ENCODE measurements at places on chromosomes 7 and 10.
A peak's percentile ranks its signal among the peaks of the same experiment; 100 is the strongest.

DNA sequence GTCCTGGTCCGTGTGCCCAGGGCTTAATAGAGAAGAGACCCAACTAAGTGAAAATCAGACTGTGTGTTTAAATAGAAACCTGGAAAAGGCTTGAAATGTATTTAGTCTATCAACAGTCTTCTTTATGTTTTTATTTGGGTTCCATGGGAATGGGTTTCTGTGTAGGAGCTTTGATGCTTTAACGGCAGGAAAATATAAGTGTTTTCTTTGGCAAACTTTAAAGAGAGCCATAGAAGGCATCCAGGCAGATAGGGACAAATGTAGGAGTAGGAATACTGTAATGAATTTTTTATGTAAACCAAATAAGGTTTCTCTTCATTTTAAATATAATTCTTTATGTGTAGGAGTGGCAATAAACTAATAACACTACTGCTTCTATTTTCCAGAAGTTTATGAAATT is 989.0 kb downstream of the GATA3 start:
- no peak for DNase-seq

DNA sequence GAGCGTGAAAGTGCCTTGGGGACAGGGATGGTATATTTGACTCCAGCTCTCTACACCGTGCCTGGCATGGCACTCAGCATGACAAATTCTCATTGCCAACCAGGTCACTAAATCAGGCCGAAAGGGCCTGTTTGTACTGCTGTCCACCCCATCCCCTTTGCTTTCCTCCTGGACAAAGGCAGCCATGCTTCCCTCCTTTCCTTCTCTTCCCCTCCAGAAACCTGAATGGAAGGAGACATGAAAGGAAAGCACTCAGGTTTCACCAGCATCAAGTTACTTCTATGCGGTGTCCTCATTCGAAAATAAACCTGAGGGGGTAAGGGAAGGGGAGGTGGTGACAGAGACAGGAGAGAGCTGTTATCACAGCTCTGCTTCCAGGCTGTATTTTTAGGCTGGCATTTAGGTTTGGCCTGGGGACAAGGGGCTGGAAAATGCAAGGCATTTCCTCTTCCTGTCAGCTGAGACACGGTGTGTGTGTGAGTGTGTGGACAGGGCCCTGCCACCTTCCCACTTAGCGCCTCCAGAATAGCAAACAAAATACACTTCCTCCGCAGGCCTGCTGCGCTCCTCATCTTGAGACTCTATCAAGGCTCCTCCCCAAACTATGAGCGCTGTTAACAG is 79.9 kb upstream of the COL13A1 start:
- DNase-seq, result peak; percentile 34

DNA sequence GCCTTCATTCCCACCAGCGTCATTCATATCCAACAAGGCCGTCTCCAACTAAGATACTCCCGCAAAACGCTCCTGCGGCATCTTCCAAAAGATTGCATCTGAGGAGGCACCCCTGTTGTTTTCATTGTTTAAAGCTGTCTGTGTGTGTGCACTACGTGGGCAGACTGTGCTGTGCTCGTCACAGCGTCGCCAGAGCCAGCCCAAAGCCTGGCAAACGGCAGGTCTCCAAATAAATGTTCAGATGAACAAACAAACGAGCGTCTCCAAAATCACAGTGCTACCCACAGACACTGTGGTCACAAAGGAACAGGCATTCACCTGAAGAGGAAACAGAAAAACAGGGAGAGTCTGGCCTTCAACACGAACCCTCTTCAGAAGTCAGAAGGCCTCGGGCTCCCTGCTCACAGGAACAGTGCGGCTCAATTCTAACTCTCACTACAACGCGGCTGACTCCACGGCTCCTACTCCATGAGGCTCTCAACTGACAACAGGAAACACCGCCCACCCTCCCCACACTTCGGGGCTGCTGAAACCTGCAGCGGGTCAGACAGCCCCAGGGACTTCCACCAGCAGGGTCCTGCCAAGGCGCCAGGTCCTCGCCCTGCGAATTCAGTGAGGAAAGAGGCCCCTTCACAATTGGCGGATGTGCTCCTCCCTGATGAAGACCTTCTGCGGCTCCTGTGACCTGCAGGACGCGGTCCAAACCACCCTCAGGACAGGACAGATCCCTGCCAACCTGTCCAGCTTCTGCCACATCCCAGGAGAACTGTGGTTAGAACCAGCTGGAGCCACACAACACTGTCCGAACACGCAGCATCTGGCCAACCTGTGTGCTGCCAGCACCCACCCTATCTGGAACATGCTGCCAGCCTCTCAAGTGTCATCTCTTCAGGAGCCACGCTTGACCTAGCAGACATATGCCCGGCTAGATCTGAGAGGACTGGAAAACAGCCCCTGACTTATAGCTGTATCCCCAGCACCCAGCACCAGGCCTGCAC is 36.1 kb downstream of the MAD1L1 start:
- DNase-seq, result no peak

GRCh38 chr7:82700741-82701140 is 257.2 kb upstream of the CACNA2D1 start:
- no peak for DNase-seq

DNA sequence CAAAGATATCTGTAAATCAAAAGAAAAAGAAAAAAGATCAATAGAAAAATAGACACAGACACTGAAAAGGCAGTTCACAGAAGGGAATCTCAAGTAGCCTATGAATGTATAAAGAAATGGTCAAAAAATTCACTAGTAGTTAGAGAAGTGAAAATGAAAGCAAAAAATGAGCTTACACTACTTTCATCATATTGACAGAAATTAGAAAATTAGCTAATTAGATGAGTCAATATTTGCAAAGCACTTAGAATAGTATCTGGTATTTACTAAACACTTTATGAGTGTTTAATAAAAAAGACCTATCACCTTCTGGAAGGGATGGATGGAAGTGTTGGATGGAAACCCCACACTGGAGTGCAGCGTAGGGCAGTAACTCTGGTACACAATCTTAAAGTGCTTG is 1.7 kb upstream of the CFAP58 start:
- no peak for DNase-seq

DNA sequence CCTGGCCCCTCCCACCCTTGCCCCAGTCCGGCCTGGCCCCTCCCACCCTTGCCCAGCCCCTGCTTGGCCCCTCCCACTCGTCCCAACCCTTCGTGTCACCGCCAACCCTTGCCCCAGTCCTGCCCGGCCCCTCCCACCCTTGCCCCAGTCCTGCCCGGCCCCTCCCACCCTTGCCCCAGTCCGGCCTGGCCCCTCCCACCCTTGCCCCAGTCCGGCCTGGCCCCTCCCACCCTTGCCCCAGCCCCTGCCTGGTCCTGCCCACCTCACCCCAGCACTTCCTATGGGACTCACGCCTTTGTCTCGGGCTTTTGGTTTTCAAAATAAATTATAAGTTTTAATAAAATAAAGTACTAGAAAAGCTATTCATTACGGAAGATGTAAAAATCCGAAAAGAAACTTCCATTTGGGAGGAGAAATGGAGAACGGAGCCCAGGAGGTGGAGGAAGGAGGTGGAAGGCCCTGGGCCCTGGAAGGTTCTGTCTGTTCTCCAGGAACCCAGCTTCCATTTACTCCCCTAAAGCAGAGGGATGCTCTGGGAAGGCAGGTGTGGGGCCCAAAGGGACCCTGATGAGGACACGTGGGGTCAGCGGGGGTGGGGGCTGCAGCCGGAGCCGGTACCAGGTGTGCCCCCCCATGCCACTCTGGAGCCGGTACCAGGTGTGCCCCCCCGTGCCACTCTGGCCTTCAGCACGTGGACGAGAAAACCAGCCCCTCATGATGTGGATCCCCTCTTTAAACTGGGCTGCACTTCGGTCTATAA is 52.2 kb downstream of the PWWP2B start:
- no peak for DNase-seq

DNA sequence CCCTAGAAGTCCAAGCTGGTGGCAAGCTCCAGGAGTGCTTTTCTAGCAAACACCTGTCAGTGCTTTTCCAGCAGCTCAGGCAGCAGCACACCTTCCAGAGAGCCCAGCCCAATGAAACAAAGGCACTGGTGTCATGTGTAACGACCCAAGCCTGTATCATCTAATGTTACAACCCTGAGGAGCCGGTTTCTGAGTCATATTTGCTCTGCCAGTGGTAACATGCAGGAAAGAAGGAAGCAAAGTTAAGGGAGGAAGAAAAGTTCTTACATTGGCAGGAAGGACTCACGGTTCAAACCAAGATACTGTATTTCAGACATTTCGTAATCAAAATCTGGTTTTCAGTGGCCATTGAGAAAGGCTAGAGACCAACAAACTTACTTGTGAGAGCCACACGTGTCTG is at the start of gene ANKRD22:
Gene ANKRD22, minus strand, starts transcription at position 139 of the 400 bp plus-strand sequence. CDS start 237 bp downstream, outside the sequence.
- DNase-seq, result peak; percentile 86

- no peak for DNase-seq
Measured at GRCh38 chr10:35041502-35041879, 48.6 kb downstream of the CUL2 start.

DNA sequence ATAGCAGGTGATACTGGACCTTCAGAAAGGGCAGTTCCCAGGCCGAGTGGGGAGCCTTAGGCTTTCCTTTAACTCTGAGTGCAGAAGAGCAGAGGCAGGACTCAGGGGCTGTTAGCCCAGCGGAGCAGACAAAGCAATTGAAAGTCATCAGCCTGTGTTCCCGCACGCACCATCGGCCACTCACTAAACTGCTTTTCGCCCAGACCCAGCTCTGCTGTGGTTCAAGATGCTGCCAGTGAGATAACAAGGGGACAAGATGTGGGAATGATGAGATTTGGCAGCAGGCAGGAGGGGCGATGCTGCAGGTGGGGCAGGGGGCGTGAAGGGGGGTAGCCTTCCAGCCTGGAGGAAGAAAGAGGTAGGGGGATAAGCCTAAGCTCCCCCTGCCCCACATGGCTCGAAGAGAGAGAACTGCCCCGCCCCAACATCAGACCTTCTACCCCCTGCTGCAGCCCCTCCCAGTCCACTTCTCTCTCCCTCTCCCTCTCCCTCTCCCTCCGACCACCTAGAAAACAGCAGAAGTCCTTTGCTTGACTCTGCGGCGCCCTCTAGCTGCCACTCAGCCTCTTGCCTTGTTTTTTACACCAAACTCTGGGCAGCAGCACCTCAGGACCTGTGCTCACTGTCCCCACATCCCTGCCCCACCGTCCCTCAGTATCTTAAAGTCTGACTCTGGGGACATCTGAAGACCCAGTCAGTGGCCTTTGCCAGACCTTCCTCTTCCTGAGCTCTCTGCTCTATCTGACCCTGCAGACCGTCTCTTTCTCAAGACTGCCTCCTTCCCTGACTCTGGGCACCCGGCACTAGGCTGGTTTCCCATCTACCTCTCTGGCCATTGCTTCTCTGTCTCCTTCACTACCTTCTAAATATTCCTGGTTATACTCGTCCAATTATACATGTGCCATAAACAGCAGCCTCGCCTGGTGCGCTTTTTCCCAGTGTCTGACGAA is 110.5 kb downstream of the C10orf105 start:
- peak; percentile 40 for DNase-seq

- DNase-seq, result no peak
Measured at GRCh38 chr10:97838091-97838490, 11.6 kb upstream of the GOLGA7B start.

DNA sequence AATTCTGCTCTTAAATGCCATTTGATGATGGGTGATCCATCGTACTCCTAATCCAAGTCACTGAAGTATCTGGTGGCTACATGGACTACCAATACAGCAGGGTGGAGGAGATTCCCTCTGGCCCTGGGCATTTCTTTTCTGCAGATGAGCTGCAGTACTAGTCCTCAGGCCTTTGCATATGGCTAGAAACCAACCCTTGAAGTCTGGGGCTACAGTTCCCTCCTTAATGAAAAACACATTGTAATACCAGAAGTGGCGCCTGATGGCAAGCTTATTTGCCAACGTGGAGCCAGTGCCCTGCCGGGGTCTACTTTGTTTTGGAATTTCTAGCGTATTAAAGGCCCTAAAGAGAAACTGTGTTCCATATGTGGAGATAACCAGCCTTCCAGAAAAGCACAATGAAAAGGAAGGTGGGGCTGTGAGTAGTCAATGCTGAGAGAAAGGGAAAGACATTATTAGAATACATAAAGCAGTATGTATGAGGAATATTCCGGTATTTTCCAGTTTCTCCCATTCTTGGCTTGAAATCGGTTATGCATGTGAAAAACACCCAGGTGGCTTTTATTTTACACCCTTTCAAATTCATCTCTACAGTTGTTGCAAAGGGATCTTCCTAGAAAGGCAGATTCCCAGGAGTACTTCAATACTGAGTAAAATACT is 368.8 kb downstream of the PRPF18 start:
- DNase-seq, result no peak

- no peak for DNase-seq
Measured at GRCh38 chr10:97549587-97550322, 22.8 kb upstream of the ANKRD2 start.

- DNase-seq, result no peak
Measured at GRCh38 chr10:62081341-62082270, 180.1 kb downstream of the ARID5B start.

- no peak for DNase-seq
Measured at GRCh38 chr10:125174360-125174759, 14.0 kb upstream of the CTBP2 start.

DNA sequence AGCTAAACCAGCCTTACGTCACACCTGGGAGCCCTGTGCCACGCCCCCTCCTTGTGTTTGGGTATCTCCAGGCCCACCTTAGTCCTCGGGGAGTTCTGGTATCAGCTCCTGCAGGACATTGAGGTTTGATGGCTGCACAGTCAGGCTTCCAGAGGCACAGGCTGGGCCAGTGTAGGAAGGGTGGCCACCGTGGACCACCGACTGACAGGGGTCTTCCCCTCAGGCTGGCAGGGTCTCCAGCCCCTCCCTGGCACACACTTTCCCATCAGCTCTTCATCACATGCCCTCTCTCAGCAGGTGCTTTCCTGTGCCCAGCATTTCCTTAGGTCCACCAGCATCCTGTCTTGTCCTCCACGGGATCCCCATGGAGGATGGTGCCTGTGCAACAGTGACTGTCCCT is 413.1 kb downstream of the TCERG1L start:
- no peak for DNase-seq

DNA sequence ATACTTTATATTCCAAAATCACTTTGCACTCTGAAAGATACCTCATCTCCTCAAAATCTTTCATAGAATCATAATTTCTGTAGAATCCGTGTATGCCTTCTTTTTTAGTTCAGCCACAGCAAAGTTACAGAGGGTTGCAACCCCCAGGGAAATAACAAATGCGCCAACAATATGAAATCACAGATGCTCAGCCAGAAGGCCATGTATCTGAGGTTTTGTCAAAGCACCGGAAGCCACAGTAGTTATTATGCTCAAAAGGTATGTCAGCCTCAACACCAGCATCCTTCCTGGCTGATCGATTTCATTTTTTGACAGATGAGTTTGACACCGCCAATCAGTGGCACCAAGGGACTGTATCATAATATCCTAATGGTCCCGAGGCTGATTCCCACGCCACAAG is 204.1 kb downstream of the KCNMA1 start:
- DNase-seq, result no peak

- no peak for DNase-seq
Measured at GRCh38 chr10:132867801-132868644, 74.3 kb downstream of the CFAP46 start.

GRCh38 chr7:87213811-87214210 is 5.7 kb downstream of the TMEM243 start:
- no peak for DNase-seq

- DNase-seq, result no peak
Measured at GRCh38 chr7:100220586-100221230, 959 bp downstream of the PVRIG start.

- DNase-seq, result no peak
Measured at GRCh38 chr10:128448796-128449195, 322.6 kb upstream of the MKI67 start.

GRCh38 chr10:89476150-89476549 is 59.2 kb downstream of the SLC16A12 start:
- DNase-seq, result no peak

- no peak for DNase-seq
Measured at GRCh38 chr10:21749788-21750187, 215.8 kb downstream of the MLLT10 start.

GRCh38 chr10:101452593-101452992 is 98.6 kb downstream of the BTRC start:
- DNase-seq, result no peak

GRCh38 chr10:17316488-17317170 is 88.6 kb downstream of the VIM start:
- DNase-seq, result no peak

Measured in HT1080 (cell line).